CD14-positive monocyte (primary cell): ENCODE measurements at places on chromosomes 1 and 21.
A peak's percentile ranks its signal among the peaks of the same experiment; 100 is the strongest.

GRCh38 chr1:220879509-220880361 is 492 bp downstream of the HLX start:
- DNase-seq = peak; percentile 37

DNA sequence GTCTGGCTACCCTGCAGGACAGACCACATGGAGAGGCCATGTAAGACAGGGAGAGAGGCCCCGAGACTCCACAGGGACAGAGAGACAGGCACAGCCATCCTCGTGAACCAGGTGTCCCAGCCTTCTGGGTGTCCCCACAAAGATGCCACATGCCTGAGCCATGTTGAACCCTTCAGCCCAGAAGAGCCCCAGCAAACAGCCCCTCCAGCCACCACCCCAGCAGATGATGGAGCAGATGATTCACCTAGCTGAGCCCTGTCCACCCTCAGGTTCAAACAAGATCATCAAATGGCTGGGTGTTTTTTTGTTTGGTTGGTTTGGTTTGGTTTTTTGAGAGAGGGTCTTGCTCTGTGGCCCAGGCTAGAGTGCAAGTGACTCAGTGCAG is 78.7 kb downstream of the DHRS3 start:
- no peak for DNase-seq

DNA sequence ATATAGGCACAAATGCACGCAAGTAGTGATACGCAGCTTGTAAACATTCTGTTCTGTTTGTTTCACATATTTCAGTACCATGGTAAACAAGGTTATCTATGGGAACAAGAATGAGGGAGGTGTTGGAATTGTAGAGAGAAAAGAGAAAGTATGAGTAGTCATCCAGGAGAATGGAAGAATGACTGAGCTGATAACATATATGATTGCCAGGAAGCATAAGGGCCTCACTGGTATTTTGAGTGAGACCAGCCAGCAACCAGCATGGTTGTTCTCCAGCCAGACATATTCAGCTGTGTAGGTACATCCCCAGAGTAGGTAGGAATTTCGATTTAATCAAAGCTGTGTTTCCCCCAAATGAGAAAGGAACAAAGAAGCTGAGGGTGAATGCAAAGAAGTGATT is 58.9 kb upstream of the ARTN start:
- DNase-seq = no peak

DNA sequence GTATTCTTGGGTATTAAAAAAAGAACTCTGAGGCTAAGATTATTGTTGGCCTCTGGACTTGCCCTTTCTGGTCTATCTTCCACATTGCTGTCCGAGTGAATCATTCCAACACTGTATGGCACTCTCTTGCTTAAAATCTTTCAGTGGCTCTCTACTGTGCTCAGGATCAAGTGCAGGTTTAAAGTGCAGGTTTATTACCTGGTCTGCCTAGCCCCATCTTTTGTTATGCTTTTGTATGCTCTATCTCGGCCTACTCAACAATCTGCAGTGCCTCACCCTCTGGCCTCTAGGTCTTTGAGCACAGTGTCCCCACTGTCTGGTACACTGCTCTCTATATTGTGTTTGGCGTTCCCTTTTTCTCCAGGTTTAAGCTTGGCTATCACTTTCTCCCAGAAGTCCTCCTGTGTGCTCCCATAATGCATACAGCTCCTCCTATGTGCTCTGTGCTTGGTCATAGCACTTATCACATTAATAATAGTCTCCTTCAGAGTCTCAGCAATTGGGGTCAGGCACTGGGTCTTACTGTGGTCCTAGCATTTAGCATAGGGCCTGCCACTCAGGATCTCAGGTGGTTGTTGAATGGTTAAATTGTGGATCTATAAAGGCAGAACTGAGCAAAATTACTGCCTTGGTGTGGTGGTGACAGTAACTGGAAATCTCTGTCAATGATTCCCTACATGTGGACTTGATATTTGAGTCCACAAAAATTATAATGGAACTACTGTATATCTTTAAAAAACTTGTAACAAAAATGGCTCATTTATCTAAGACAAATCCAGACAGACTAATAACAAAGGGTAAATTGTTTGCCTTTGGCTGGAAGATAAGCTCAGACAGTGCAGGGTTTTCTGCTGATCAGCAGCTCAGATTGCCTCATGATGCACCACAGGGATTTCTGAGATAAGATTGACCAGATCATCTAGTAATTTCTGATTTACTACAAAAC is 10.6 kb upstream of the LDLRAD1 start:
- DNase-seq = no peak

DNA sequence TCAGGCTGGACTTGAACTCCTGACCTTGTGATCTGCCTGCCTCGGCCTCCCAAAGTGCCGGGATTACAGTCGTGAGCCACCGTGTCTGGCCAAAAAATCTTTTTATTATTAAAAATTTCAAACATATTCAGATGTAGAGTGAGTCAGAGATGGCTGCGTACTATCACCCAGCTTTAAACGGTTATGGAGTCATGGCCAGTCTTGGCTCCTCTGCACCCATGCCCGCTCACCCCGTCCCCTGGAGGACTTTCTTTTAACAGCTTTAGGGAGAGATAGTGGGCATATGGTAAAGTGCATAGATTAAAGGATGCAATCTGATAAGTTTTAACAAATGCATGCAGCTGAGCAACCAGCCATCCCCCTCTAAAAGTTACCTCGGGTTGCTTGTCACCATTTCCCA is 51.8 kb downstream of the TNFRSF8 start:
- DNase-seq = no peak

DNA sequence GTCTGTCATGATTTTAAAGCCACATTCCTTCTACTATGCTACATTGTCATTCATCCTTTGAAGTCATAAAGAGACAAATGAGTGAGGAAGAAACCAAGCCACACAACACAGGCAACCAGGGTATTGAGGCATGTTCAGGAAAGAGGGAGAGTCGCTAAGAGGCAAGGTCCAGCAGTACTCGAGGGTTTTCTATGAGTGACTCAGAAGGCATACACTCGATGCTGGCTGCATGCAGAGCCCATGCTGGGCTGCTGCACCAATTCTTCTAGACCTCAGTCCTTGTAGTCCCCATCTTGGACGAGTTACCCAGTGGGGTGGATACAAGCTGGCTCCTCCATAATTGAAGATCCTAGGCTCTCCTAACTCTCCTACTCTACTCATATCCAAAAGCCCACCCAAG is 57.6 kb downstream of the OLFML2B start:
- DNase-seq = no peak

DNA sequence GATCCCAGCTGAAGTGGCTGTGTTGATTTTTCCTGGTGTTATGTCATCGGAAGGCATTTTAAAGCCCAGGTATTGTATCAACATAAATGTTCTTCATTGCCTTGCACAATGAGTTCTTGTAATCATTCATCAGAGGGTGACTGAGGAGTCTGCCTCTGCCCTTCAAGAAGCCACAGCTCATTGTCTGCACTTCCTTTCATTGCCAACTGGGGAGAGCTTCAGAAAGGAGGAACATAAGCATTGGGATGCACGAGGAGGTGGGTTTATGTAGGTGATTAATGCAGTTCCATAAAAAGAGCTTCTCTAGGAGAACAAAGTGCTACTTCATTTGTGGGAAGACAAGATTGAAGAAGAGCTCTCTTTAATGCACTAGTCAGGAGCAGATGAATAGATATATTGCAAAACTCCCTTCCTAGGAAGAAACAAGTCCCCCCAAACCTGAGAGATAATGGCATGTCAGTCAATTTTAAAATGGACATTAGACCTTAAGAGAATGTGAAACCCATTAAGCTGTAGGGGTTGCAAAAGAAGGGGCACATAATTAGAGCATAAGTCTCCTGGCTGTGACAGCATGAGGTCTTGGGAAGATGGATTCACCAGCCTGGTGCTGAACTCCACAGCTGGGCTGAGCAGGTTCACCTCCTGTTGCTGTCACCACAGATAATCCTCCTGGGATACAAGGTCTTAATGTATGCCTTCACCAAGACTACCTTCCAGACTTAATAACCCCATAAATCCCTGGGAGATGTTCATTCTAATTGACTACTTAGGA is 124.6 kb downstream of the BACH1 start:
- no peak for DNase-seq

DNA sequence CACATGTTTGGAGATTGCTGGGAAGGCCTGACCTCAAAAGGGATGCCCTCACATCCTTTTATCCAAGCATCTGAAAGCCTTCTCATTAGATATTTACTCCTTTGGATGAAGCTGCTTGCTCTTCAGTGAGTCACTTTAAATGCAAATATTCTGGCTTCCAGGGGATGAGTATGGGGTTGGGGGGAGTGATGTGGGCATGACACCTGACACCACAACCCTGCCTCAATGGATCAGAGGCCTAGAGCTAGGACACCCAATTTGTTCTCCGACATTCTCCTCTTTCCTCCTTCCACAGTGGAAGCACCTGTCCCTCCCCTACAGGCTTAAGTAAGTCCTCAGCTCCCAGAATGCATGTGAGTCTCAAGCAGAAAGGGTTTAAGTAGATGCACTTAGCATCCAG is 238.3 kb downstream of the OMA1 start:
- DNase-seq = no peak

GRCh38 chr1:8039071-8039470 is 13.0 kb upstream of the ERRFI1 start:
- no peak for DNase-seq

DNA sequence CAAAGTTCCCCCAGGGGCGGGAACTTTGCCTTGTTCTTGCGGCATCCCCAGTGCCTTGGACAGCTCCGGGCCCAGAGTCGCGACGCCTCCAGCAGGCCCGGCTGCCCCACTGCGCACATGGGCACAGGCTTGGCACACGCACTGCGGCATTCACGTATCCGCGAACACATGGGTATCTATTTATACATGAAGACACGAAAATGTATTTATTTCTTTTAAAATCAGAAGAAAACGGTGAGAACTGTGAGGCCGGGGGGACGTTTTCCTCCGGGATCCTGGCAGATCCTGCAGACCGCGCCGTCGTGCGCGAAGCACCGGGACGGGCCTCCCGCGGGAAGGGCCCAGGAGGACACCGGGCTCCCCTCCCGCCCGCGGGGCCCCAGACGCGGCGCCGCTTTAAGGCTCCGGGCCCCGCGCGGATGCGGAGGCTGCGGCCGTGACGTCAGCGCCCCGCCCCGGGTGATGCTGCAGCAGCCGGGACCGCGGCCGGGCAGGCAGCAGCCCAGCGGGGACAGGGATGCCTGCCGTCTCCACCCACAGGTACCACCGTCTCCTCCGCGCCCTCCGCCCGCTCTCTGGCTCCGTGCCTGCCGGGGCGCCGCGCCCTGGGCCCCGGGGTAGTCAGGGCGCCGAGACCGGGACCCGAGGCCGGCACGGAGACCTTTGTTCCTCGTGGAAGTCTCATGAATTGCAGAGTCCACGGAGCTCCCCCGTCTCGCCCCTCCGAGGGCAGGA is at the start of gene SLC45A1:
TSS of gene SLC45A1 (plus strand) at position 468 of the 735 bp plus-strand sequence. CDS start 6,216 bp downstream, outside the sequence.
- DNase-seq = peak; percentile 61

GRCh38 chr1:147494998-147495580 is 46.2 kb upstream of the BCL9 start:
- DNase-seq = peak; percentile 8

DNA sequence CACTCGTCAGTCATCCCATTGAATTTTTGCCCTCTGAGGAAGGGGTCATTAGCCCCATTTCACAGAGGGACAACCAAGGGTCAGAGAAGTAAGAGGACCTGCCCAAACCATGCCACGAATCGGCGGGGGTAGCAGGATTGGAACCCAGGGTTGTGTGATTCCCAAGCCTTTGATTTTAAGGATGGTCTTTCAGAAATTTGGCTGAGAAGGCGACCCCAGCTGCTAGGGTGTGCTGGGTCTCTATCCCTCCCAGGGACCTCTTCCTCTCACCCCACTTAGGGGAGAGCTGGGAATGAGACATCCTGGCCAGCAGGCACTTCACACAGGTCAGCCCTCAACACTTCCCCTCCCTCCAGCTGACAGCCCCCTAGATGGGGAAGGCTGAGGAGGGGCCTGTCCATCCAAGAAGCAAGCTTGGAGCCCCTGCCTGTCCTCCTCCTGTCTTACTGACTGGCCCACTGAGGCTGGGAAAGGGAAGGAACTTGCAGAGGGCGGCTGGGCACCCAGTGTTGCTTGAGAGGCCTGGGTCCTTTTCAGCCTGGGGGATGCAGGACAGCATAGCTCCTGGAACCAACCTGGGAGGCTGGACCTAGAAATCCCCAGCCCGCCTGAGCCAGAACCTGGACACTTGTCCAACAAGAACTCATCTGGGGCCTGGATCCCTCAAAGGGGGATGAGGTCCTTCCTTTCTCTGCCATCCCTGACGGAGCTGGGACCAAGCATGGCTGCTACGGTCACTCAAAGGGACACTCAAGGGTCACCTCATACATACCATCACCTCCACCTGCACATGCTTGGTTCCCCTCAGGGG is 1.7 kb downstream of the SDC3 start:
- no peak for DNase-seq

DNA sequence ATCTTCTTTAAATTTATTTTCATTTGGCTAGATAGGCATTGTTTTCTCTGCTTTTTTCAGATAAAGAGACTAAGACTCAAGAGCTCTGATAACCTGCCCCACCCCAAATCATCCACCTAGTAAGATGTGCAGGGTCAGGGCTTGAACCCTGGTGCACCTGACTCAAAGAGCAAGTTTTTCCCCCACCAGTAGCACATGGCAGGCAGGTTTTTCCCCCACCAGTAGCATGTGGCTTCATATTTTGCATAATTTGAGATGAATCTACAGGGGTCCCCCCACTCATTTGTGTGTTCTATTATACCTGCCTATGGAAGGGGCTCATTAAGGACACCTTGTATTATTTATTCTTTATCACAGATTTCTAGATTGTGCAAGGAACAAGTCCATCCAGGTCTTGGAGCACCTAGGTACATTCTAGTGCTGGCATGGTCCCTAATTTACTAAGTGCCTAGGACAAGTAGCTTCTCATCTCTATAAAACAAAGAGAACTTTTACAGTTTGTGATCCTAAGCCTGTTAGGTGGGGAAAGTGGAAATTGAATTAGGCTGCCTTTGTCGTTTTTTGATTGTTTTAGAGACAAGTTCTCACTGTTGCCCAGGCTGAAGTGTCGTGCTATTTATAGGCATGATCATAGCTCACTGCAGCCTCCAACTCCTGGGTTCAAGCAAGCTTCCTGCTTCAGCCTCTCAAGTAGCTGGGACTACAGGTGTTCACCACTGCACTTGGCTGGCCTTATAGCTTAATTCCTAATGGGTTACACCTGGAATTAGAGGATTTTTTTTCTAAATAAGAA is 13.2 kb upstream of the CTSE start:
- DNase-seq = no peak
